Activated CD4-positive, alpha-beta T cell treated with anti-CD3 and anti-CD28 coated beads for 4 hours (primary cell): ENCODE measurements at places on chromosomes 16 and 17.
A peak's percentile ranks its signal among the peaks of the same experiment; 100 is the strongest.

DNA sequence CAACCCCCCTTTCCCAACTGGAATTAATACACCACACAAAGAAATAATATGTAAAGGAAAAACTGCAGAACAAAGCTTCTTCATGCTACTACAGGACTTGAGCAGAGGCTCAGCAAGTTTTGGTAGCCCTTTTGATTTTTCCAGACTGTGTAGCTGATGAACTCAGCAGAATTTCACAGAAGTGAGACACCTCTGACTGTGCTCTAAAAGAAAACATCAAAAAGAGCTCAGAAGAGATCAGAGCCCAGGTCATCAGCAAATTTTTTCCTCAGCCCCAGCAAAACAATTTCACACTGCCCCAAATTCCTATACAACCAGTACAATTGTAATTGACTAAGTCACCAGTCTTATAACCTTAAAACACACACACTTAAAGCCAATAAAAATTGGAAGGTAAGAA, 38.0 kb downstream of the TTC19 start:
- DNase-seq = no peak

GRCh38 chr17:66167189-66167815, 24.6 kb downstream of the CEP112 start:
- no peak for DNase-seq

GRCh38 chr17:41695954-41696757, 7.5 kb downstream of the EIF1 start:
- DNase-seq = peak; percentile 83

GRCh38 chr17:48850792-48851323, 20.0 kb downstream of the CALCOCO2 start:
- no peak for DNase-seq

DNA sequence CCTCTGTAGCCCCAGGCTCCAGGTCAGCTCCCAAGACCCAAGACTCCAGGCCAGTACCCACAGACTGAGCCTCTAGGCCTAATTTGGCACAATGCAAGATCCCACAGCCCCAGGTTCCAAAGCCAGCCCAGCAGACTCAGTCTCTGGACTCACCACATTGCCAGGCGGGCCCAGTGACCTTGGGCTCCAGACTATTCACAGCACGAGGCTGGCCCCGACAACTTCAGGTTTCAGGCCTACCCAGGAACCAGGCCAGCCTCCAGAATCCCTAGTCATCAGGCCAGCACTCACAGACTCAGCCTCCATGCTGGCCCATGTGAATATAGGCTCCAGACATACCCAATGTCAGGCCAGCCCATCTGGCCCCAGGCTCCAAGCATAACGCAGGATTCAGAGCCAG, 103.8 kb downstream of the CEP112 start:
- no peak for DNase-seq

DNA sequence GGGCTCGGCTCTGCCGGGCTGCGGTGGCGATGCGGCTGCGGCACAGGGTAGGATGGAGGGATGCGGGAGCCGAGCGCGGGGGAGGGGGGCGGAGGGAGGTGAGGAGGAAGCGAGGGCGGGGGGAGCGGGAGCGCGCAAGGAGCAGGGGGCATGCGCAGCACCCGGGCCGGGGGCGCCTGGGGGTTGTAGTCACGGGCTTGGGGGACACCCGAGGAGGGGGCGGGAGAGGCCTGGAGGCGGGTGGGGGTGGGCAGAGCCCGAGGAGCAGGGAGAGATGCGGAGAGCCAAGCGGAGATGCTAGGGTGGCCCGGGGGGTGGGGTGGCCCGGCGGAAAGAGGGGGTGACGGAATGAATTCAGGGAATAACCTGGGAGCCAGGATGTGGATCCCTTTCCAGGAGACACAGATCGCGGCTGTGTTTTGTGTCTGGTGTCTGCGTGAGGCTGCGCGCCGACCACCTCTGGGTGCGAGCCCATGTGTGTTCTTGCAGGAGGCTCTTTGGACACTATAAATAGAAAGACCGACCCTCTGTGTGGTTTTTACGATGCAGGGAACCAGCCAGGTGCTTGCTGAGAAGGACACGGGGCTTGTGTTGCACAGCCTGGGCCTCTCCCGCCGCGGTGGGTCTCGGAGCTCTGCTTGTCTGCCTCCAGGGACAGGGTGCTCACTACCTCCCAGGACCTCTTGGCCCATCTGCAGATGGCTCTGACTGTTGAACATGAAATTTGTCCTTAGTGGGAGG, at the start of gene STX1B:
Gene STX1B (minus strand): TSS at position 54 of the 741 bp plus-strand sequence. CDS start 242 bp downstream, outside the sequence.
- peak; percentile 59 for DNase-seq

- DNase-seq = no peak
These were observed 27.5 kb downstream of the TMC7 start for GRCh38 chr16:19011169-19011731.

GRCh38 chr17:78774956-78775571, 7.0 kb downstream of the CYTH1 start:
- peak; percentile 41 for DNase-seq

DNA sequence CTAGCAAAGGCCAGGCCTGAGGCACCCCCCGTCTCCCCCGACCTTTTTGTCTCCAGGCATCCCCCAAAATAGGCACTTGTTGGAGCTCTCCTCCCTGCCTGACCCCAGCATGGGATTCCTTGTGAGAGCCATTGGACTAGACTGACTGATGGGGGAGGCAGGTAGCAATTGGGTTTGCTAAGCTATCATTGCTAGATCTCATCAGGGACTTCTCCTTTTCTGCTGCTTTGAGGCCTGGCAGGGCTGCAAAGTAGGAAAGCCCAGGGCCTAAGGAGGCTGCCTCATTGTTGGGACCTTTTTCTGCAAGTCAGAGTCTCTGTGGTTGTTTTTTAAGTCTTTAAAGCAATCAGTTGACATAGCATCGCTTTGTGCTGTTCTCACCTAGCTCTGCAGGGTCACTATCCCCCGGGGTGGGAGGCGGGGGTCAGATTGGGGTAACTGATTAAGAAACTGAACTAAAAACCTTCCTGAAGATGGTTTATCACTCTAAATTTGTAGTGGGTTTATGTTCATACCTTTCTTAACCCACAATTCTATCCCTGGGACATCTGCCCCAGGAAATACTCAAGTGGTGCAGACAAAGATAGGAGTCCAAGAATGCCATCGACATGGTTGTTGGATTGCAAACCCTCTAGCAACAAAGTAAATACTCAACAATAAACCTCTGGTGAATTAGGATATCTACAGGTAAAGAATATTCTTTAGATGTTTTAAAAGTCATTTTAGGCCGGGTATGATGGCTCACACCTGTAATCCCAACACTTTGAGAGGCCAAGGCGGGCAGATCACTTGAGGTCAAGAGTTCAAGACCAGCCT, 28.0 kb downstream of the LLGL2 start:
- no peak for DNase-seq

DNA sequence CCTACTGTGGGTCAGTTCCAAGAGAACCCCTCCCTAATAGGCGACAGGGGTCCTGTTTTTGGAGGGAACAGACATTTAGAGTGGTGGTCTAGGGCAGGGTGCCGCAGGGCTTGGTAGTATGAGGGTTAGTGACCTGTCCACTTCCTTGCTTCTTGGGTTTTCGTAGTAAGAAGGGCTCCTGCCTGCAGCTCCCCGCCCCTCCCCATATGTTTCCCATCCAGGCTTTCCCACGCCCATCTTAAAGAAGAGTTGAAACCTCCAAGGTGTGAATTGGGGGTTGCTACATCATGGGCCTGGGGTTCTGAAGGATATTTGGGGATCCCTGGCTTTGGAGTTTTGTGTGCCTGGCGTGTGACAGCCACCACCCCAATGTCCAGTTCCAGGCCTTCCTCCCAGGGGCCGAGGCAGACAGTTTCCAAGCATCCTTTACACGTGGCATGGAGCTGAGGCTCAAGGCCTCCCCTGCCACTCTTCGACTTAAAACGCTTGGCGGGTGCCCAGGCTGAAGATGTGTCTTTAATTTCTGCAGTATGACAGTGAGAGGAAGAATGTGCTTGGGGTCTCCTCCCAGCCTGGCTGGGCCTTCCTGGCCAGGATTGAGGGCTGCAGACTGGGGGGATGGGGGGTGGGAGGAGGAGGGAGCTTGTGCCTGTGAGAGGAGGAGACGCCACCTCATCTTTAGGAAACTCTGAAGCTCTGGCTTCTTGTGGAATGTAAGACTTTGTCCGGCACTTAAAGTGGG, 2.3 kb upstream of the COL1A1 start:
- DNase-seq = no peak

GRCh38 chr16:8742068-8742467, 55.4 kb downstream of the TMEM186 start:
- no peak for DNase-seq

- DNase-seq = no peak
These were observed 8.9 kb upstream of the ABAT start for GRCh38 chr16:8665529-8665928.

DNA sequence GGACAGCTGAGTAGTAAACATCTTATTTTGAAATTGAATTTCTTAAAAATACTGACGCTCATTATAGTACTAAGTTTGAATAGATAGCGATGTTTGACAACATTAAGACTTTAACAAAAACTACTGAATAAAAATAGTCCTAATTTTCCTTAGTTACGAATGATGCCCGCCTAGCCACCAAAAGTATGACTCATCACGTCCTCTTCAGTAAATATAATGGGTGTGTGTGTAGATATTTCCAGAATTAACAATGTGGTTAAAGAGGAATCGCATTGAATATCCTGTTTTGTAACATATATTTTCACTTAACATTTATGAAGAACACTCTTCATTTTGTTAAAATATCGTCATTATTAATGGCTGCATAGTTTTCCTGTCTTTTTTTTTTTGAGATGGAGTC, 187.6 kb downstream of the MYO1D start:
- no peak for DNase-seq

- no peak for DNase-seq
These were observed 66.8 kb downstream of the SALL1 start for GRCh38 chr16:51084074-51084928.

GRCh38 chr17:78226759-78227454, 4.5 kb upstream of the TMEM235 start:
- DNase-seq = no peak

- no peak for DNase-seq
These were observed 23.9 kb upstream of the CDH8 start for GRCh38 chr16:62060089-62060488.

DNA sequence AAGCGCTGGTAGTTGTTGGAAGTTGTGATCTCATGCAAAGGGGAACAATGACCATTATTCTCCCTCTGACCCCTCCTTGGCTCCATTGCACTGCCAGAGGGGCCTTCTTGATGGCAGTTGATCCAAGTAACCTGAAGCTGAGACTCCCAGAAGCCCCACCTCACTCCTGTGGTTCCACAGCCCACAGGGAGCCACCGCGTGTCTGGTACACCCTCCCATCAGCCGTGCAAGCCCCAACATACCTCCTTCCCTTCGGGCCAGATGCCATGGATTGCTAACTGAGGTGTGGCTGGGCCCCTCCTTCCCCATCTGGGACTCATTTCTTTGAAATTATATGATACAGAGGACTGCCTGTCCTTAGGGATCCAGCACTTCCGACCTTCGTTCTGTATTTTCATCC, 17.8 kb downstream of the SAP30BP start:
- DNase-seq = no peak

GRCh38 chr17:81498953-81499600, 13.5 kb downstream of the ACTG1 start:
- DNase-seq = no peak

- DNase-seq = no peak
These were observed 8.7 kb upstream of the CAVIN1 start for GRCh38 chr17:42431758-42432161.

GRCh38 chr16:57348327-57348726, 10.3 kb upstream of the CCL22 start:
- DNase-seq = no peak

GRCh38 chr16:75083813-75084212, 32.8 kb downstream of the LDHD start:
- DNase-seq = no peak

GRCh38 chr17:29760279-29761039, 137.7 kb upstream of the CORO6 start:
- DNase-seq = peak; percentile 57

GRCh38 chr16:48611329-48612137, 1.6 kb upstream of the N4BP1 start:
- DNase-seq = peak; percentile 67

- no peak for DNase-seq
These were observed 401 bp downstream of the NXN start for GRCh38 chr17:979212-979538.

DNA sequence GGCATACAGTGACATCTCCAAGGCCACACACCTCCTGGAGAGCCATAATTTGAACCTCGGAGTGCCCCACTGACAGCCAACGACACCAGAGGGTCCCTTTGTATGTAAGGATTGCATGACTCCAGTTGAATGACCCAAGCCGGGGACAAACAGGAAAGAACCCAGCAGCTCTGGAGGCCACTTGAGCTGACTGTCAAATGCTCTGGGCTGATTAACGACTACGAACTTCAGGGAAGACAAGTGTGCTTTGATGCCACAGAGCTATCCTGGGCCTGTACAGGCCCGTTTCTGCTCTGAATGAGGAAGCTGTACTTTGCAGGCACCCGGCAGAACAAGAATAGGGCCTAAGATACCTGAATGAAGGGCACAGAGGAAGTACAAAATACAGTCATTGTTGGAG, 404.6 kb downstream of the SLC39A11 start:
- no peak for DNase-seq

DNA sequence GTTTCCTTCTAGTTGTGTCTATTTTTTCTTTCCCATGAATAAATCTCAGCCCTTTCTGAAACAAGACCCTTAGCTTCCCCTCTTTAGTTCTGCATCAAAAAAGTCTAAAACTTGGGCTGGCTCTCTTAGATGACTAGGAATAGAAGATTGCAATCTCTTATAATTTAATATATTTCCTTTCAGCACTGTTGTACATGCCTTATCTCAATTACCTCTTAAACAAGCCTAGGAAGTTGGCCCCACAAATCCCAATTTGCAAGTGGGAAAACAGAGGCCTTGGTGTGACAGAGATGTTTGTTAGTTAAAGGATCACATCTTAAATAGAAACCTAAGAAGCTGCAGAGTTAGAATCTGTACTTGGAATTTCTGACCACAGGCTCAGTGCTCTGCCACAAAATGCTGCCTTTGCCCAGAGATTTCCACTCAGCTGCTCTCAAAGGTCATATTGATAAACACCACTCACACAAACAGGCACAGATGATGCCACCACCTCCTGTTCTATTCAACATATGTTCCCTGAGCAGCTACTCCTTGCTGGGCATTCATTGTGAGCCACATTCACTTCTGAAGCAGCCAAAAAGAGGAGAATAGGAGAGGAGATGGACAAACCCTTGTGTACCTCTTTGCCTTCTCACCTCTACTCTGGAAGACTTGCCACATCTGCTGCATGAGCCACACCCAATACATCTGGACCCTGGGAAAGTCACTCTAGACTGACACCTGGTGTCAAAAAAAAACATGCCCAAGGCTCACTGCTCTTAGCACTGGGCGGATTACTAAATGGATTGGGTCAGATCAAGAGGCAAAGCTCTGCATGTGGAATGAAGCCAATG, 5.5 kb downstream of the CCDC182 start:
- DNase-seq = no peak

GRCh38 chr16:24027466-24027865, 191.7 kb downstream of the PRKCB start:
- no peak for DNase-seq

DNA sequence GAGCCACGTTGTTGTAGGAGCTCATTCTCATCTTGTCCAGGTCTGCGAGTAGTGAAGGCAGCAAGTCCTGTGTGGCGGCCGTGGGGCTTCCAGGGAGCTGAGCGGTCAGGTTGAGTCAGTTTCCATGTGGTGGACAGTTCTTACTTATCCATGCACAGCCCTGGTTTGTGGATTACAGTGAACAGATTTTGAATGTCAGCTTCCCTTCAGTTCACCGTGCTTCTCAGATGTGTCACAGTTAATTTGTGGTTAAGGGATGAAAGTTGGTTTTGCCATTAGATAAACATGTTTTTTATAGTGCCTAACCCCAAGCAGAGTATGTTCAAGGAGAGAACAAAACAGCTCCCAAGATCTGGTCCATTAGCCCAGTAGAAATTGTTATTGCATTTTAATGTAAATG, 103.1 kb downstream of the RPTOR start:
- no peak for DNase-seq

- DNase-seq = no peak
These were observed 55.4 kb downstream of the COPRS start for GRCh38 chr17:31803494-31804213.
